ENCODE measurements at places on chromosomes 12 and 14.

DNA sequence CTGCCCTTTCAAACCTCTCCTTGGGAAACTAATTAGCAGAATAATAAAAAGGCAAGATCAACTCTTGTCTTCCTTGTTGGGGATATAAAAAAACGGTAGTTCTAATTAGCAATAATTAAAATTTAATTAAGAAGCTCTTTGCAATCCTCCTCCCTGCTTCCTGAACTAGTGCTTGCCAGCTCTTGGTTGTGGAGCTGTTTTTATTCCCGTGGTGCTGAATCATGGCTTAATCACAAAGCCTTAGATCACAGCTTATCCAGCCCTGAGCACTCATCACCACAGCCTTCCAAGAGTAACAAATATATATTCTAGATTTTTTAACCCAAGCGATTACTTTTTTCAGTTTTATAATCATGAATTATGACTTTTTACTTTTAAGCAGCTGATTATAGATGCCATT is 63.2 kb upstream of the INSM2 start:
- DNase-seq, result no peak

DNA sequence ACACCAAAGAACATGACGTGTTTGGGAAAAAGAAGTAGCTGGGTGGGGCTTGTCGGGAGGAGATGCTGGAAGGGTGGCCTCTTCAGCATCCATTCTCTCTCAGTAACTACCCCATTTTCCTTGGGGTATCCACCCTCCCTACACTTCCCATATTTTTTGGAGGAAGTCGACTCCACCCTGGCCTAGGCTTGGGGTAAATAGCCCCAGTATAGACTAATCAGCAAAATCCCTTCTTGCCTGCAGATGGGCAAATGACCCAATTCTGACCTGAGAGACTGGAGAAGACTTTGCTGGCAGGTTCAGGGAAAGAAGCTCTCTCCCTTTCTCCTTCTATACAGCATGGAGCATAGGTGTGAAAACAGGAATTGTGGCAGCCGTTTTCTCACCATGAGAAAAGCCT is 28.5 kb upstream of the JDP2 start:
- DNase-seq, result no peak

DNA sequence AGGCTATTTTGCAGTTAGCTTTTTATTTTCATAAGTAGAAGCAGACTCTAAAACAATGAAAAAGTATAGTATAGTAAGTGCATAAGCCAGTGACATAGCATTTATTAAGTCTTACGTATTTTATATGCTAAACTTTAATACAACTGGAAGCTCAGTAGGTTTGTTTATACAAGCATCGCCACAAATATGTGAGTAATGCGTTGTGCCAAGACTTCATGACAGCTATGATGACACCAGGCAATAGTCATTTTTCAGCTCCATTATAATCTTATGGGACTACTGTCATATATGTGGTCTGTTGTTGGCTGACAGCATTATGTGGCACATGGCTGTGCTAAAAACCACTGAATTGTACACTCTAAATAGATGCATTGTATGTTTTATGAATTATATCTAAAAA is 40.3 kb downstream of the SLC38A2 start:
- no peak for DNase-seq

DNA sequence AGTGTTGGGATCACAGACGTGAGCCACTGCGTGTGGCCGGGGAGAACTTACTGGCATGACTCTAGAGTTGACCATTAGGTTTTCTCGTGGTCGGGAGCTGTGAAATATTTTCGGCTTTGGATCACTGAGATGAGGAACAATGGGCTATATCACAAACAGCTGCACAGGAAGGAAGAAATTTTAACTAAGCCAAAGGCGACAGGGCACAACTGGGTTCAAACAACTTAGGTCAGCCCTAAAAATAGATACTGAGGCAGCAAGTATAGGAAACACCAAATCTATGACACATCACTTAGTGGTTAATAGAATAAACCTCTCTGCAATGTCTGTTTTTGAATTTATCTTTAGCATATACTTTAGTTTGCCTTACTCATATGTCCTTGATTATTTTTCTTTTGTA is 162.9 kb downstream of the LRIG3 start:
- DNase-seq, result no peak

DNA sequence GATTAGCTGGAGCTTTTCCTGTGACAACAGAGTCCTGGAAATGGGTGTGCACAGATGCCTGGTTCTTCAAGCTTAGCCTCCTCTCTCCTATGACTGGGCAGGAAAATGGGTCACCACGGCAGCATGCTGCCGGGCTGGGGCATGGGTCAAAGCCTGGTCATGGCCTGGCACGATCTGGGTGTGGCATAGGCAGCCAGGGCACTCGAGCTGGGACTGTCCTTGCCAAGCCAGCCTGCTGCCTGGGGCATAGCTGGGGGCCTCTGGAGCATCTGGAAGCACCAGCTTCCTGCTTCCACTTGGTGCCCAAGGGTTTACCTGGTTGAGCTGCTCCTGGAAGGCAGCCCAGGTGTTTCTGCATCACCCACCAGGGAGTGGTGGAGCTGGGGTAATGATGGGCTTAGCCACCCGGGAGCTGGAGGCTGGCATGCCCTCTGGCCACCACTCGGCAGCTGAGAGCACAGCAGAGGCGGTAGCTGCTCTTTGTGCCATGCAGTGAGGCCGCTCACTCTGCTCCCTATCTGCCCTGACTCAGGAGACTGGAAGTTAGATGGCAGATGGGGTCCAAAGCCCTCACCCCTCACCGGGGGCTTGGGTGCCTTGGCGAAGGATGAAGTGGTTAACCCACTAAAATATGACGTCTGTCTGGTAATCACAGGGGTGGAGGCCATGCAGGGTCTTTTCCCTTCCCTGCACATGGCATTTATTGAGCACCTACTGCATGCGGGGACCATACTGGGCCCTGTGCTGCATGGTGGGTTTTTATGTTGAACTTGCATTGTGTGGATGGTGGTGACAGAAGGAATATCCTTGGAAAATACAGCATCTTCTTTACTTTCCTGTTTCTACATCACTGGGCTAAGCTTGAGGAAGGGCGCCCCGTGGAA is 1.7 kb downstream of the OTUB2 start:
- DNase-seq, result no peak

GRCh38 chr14:57245941-57246340 is 22.8 kb downstream of the EXOC5 start:
- DNase-seq, result no peak

DNA sequence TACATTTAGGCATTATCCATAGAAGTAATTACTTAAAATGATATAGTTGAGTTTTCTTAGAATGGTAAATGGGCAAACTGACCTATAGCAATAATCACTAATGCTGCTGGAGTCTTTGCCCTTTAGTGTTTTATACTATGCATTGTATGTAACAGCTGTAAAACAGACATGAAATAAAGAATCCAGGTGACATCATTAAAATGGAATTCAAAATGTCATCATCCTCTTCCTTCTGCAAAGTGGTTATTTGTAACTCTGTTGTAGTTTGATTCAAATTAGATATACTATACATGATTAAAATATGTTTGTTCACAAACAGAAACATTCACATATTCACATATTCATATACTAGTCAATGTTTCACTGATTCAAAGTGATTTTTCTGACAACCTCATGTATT is 598.8 kb downstream of the SLC16A7 start:
- DNase-seq, result no peak

- DNase-seq, result no peak
Measured at GRCh38 chr12:5689773-5690172, 255.3 kb downstream of the ANO2 start.

All from 8988T (cell line).